ENCODE measurements at places on chromosomes 12 and 14.

DNA sequence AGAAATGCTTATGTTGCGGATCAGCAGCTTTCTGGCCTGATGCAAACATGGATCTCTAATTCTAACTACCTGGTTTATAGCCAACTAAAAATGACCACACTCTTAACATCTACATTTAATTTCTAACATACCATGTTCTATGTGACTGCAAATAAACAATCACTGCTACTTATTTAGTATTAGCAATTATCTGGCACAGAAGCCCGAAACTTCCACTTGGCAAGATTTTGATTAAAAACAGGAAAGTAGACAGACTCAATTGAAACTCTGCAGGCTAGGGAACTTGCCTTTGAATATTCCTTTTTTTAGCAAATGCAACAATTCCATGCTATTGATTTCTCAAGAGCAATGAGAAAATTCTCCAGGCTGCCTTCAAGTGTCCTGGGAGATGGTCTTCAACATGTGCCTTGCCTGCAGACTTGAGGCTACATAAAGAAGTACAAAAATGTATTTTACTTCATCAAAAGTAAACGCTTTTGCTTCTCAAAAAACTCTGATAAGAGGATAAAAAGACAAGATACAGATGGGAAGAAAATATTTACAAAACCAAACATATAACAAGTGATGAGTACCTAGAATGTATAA lies 9.1 kb upstream of the TMCC3 start:
- DNase-seq: no peak

DNA sequence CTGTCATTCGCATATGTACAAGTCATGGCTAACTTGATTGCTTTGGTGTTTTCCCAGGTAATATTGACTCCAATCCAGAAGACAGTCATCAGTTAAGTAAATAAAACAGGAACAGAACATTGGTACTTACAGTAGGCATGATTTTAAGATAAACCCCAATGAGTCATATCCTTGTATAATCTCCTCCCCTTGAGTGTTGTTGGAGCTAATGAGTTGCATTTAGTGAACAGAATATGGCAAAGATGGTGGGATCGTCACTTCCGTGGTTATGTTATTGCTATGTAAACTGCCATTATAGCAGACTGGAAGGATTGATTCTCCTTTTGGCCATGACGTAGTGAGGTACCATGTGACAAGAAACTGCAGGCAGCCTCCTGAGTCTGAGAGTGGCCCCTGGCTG lies 102.2 kb downstream of the TMX1 start:
- no peak for DNase-seq

DNA sequence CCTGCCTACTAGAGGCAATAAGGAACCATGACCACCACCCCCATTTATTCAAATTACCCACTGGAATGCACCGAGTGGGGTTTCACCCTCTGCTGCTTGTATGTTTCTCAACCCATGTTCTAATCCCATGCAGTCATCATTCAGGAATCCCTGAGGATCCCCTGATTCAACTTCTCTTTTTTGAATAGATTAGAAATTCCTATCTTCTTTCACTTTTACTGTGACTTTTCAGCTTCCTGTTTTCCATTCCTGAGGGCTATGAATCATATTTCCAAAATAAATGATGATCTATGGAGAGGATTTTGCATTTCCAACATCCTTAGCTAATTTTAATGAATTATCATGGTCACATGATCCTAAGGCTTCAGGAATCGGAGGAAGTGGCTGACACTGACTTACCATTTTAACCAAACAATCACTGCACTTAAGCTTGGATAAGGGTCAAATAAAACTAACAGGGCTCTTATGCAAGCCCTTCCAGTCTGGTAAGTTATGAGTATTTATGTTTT lies 19.4 kb upstream of the P2RX4 start:
- DNase-seq: peak; percentile 83

- no peak for DNase-seq
Observed at GRCh38 chr12:12717586-12718380, 615 bp downstream of the CDKN1B start.

DNA sequence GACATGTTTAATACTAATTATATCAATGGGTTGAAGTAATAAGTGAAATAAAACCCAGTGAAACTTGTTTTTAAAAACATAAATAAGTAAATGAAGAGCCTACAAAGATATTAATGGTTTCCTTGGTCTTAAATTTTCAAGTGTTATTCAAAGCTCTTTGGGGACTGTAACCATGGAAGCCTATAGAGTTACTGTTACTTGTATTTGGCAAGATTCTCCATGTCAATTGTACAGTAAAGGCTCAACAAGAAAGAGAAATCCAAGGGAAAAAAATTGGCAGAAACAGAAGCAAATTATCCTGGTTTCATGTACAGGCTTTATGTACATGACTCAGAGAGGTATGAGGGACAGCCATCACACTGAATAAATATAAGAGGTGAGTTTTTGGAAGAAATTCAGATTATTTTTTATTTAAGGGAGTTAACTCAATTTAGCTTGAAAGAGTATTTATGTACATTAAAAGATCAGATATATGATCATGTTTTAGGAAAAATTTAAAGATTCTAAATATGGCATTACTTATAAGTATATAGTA lies 151.1 kb upstream of the HMGA2 start:
- DNase-seq: no peak

- peak; percentile 41 for DNase-seq
Observed at GRCh38 chr12:93153321-93153720, 224.2 kb upstream of the EEA1 start.

DNA sequence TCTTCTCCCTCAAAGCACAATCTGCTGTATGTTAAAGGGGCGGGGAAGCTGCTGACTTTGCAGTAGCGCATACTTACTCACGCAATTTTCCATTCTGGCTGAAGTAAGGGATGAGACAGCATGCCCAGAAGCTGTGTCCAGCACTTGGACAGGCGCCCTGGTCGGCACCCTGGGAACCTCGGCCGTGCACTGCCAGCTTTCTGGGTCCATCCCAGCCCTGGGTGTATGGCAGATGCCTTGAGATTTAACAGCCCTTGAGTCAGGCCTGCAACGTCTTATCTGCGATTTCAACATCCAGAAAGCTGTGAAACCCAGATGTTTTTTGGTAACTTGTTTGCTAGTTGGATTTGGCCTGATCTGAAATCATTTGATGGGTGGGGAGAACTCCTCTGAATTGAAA lies 16.1 kb downstream of the EML1 start:
- DNase-seq: peak; percentile 98

- no peak for DNase-seq
Observed at GRCh38 chr12:64296301-64296700, 74.2 kb upstream of the KICS2 start.

GRCh38 chr14:36591482-36591881 lies 9.1 kb upstream of the NKX2-8 start:
- no peak for DNase-seq

- no peak for DNase-seq
Observed at GRCh38 chr12:52392465-52393007, 7.1 kb upstream of the KRT84 start.
